ENCODE measurements at places on chromosomes 2 and 18.

- DNase-seq: no peak
Observed at GRCh38 chr2:158101384-158101926, at the start of gene UPP2. UPP2 (plus strand) TSS chr2:158101876; CDS start chr2:158102064, 188 bp downstream.

- no peak for DNase-seq
Observed at GRCh38 chr2:98348066-98348561, 1.9 kb downstream of the CNGA3 start.

- DNase-seq: peak; percentile 31
Observed at GRCh38 chr2:96320728-96321622, 4.1 kb upstream of the ITPRIPL1 start.

DNA sequence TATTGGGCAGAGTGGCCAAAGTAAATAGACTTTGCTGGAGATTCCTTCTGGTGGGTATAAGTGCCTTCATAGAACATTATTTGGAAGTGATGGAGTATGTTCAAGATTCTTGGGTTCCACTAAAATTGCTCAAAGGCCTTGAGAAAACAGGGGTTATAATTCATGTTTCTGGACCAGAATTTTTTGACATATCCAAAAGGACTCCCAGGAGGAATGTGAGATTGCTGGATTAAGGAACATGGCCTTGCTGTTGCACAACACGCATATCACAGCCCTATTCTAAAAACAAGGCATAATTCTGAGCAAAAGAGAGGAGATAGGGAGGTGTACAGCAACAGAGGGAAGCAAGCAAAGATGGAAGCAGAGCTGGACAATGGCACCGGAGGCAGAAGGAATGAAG, 111.7 kb upstream of the TNP1 start:
- no peak for DNase-seq

GRCh38 chr18:57542812-57543427, 43.6 kb downstream of the FECH start:
- DNase-seq: no peak

GRCh38 chr2:97950329-97951154, 45.2 kb downstream of the TMEM131 start:
- DNase-seq: no peak

All from HEK293T (cell line).